ENCODE measurements at places on chromosomes 6 and 20.

- no peak for DNase-seq
These were observed 48.9 kb downstream of the DUSP22 start for GRCh38 chr6:340991-341827.

DNA sequence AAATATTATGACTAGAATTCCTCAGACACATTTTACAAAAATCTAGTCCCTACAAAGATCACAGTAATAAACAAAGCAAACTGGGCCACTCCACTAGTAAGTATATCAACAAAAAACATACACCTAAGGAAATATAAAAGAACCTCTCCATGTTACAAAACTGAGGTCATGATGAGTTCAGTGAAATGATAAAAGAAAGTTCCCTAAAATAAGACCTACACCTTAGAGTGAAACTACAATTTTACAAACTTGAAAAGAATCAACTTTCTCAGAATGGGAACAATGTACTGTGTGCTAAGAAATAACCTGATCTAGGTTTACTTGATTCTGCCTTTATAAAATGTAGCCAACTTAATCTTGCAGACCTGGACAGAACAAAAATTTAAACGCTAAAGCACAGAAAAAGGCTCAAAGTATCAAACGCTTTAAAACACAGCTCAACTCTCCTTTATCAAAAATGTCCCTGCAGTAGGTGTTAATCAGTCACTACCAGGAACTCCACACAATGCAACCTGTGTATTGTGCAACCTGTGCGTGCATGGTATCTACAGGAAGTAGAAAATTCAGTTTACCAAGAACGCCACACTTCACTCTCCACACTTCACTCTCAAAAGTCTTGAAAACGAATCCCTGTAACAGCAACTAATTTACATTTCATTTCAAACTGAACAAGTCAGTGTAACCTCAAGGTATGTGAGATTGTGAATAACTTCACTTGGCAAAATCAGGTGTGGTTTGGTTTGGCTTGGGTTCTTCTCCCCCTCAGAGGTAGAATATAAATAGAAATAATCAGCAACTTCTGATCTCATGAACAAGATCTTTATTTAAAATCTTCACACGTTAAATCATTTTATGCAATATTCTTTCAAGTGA lies 1.8 kb downstream of the RALGAPA2 start:
- peak; percentile 58 for DNase-seq

- no peak for DNase-seq
These were observed 20.2 kb downstream of the SENP6 start for GRCh38 chr6:75621846-75622245.

DNA sequence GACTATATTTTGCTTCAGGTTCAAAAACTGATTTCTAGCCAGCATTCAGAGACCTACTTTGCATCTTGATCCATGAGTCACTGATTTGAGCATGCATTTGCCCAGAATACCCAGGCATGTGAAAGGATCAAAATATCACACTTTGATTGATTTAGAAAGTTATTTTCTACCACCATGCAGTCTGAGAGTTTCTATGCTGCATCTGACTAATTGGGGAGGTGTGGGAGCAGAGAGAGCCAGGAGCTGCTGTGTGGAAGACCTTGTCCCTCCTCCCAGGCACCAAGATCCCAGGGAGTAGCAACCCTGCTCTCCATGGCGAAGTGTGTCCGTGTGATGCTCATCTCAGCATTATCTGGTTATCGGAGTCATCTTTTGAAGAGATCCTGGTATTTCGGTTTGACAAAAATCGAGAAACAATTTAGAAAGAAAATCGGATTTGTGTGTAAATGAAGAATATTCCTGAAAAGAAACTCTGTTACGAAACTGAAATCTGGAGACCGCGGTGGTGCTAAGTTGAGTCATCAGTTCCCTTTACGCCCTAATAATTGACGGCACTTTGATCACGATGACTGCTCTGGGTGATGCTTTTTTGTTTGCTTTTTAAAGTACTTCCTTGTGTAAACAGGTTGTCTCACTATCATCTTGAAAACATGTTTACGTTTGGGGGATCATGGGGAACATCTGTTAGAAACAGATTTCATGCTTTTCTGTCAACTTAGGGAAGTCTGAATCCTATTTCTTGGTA lies 193.4 kb downstream of the BACH2 start:
- DNase-seq: peak; percentile 84
